T-helper 17 cell (primary cell): ENCODE measurements at places on chromosomes 12 and 14. TPM values are rescaled to one million over a fixed set of nuclear protein-coding genes. Genes with fewer than 3 reads are reported as not detected.

DNA sequence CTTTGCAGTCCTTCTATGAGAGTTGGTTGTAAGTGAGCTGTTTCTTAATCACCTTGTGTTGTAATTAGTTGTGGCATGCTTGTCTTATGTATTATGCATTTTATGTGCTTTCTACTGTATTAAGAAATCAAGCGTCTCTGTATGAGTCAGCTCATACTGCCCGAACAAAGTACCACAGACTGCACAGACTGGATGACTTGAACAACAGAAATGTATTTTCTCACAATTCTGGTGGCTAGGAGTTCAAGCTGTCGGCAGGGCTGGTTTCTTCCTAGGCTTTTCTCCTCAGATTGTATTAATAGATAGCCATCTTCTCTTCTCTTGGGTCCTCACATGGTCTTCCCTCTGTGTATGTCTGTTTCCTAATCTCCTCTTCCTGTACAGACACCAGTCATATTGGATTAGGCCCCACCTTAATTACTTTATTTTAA lies 77.7 kb downstream of the FLRT2 start:
- no peak for DNase-seq

- DNase-seq: no peak
These were observed 136.2 kb downstream of the SLCO1B3 start for GRCh38 chr12:20946732-20947131.

DNA sequence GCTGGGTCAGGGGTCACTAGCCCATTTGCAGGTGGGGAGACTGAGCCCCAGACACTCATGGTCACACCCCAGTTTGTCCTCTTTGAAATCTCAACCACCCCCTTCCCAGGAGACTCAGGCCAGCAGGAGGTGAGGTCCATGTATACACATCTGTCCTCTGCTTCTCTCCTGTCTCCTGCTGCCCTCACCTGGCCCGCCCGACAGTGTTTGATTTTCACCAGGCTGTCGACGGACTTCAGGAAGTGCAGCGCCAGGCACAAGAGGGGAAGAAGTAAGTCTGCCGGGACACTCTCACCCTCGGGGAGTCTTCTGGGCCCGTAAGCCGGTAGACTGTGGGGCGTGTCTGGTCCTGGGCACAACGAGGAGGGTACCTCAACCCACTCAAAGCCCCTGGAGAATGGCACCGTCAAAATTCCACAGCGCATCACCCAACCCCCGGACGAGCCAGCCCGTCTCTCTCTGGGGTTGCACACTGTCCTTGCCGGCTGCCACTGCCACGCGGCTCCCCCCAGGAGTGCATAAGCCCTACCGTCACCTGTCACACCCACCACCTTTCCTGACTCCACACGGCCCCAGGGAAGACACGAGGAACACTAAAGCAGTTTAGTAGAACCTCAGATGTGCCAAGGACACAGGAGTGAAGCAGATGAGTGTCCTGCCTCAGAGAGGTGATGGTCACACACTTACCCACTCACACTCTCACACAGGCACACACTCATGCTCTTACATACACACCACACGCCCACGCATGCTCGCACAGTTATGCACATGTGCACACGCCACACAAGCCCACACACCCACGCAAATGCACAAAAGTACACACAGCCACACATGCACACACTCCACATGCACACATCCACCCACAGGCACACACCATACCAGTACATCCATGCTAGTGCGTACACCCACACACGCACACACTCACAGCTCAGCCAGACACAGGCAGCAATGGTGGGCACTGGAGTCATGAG lies 13.1 kb upstream of the SIVA1 start:
- DNase-seq: no peak

The TEX22 gene
- total RNA-seq: 0.60 TPM

DNA sequence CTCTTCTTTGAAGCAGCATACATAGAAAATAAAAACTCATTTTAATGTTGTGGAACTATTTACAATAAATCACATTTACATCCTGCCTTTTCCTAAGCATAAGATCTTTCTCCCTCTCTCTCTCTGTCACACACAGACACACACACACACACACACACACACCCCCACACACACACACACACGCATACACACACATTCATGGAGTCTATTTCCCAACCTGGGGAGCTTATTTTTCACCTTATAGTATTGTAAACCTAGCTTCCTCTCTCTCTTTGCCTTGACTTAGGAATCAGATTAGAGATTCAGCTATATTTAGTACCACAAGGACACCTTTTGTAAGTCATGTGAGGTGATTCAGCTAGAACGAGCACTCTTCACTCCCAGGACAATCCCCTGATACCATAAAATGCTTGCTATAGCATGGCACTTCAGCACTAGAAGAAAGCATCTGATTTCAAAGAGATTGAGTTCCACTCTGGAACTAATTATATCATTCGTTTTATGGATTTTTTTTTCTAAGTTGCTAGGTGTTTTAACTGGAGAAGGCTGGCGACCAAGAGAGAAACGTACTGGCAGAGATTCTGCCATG lies 23.6 kb downstream of the TMEM30B start:
- no peak for DNase-seq

The RD3L gene
- not detected for total RNA-seq

The TMEM116 gene
- 28.4 TPM for total RNA-seq

DNA sequence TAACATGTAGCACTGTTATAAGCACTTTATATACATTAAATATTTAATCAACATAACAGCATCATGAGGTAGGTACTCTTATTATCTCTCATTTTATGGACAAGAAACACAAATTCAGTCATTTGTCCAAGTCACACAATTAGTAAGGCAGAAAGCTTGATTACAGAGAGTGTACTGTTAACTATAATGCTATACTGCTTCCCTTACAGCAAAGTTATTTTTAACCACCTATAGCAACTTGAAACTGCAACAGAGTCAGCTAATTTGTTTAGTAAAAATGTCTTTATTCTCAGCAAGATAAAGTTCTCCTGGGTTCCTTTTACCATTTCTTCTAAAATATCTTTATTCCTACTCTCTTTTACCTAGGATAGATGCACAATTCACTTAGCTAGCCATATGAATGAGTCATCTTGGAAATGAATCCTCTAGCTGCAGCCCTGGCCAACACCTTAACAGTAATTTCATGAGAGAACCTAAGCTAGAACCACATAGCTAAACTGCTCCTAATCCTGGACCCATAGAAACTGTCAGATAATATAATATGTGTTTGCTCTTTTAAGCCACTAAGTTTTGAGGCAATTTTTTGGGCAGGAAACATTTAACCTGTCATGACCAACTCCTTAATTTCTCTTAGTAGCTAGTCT lies 90.2 kb upstream of the HECTD1 start:
- no peak for DNase-seq

GRCh38 chr14:102293781-102294180 lies 11.2 kb downstream of the MOK start:
- no peak for DNase-seq

The C14orf39 gene
- not detected for total RNA-seq

DNA sequence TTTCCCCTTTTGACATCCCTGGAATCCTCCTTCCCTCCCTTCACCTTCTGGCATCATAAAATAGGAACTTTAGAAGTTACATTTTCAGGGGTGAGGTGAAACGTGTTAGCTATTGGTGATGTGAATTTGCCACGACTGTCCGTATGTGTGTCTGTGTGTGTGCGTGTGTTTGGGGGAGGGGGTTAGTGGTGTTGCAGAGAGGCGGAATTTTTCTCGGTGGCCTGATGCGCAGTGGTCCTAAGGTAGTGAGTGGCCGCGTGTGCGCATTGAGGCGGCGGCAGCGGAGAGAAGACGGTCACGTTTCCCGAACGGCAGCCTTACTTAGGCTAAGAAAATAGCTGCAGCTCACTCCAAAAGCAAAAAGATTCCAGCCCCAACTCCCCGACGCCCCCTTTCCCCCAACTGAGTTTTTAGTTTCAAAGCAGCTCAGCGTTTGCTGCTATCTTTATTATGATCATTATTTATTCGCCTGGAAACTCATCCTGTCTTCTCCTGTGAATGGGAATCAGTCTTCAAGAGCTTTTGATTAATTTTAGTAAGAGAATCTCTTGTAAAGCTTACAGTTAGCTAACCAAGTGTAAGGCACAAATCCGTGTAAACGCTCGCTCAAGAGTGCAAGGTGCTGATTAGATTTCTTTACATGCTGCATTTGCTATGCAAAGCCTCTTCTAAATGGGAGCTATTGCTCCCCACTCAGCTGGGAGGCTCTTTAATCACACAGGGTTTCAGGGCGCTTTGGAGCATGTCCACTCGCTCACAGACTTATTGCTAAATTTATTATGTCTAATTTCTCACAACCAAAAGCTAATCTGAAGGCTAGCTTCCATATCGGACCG lies 4.7 kb downstream of the FLRT2 start:
- no peak for DNase-seq

DNA sequence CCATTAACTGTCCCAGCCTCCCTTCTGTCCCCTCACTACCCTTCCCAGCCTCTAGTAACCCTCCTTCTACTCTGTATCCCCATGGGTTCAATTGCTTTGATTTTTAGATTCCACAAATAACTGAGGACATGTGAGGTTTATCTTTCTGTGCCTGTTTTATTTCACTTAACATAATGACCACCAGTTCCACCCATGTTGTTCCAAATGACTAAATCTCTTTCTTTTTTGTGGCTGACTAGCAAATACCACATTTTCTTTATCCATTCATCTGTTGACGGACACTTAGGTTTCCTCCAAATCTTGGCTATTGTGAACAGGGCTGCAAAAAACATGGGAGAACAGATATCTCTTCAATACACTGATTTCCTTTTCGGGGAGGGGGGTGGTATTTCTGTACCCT lies 65.7 kb downstream of the PRKD1 start:
- DNase-seq: no peak

- no peak for DNase-seq
These were observed 173.5 kb downstream of the CHST11 start for GRCh38 chr12:104630230-104630670.
